ENCODE measurements at places on chromosomes 5 and 9.
A peak's percentile ranks its signal among the peaks of the same experiment; 100 is the strongest.

GRCh38 chr5:38465061-38465460 lies 91.4 kb downstream of the LIFR start:
- DNase-seq = no peak

GRCh38 chr5:98263084-98263483 lies 510.4 kb upstream of the RGMB start:
- DNase-seq = no peak

GRCh38 chr5:139473565-139473964 lies 2.8 kb downstream of the SMIM33 start:
- DNase-seq = no peak

- DNase-seq = no peak
These were observed 4.0 kb downstream of the CMBL start for GRCh38 chr5:10303699-10304170.

GRCh38 chr5:14873790-14874189 lies 2.2 kb upstream of the ANKH start:
- no peak for DNase-seq

- DNase-seq = no peak
These were observed 7.3 kb downstream of the CRHBP start for GRCh38 chr5:76960004-76960625.

DNA sequence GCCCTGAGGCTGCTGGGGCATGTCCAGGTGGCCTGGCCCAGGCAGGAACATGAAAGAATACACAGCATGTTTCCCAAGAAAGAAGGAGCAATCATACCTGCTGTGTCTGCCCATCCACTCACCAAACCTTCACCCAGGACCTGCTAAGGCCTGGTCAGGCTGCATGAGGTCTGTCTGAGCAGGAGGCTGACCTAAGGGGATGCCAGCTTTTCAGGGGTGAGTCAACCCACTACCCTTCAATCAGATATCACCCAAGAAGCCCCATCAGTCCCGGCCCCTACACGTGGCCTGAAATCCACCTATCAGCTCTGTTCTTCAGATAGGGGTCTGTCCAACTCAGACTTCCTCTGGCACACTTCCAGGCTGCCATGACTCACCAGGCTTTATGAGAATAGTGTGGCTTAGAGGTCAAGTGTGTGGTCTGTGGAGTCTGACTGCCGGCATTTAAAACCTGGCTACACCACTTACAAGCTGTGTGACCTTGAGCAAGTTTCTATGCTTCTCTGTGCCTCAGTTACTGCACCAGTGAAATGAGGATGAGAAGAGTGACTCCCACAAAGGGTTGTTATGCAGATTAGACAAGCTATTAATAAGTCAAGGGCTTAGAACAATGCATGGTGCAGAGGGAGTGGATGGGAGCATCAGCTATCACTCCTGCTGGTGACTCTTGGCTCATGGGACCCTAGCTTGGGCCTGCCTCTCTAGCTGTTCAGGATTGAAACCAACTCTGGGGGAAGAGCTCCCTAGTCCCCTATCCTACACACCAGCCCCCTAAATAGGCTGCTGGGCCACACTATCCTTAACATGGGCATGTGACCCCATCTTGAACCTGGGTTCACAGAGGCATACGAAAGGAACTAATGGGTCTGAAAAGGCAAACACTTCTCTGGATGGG lies 130.3 kb downstream of the PAX5 start:
- DNase-seq = no peak

- no peak for DNase-seq
These were observed 180.2 kb downstream of the ALDH1A1 start for GRCh38 chr9:72772661-72773060.

GRCh38 chr9:114718801-114719221 lies 36.8 kb upstream of the TEX48 start:
- DNase-seq = peak; percentile 74

- no peak for DNase-seq
These were observed 134.9 kb upstream of the ADCY2 start for GRCh38 chr5:7261049-7261448.

GRCh38 chr5:65021527-65022226 lies 252.9 kb downstream of the CWC27 start:
- DNase-seq = no peak

GRCh38 chr9:116717150-116717549 lies 30.0 kb downstream of the TRIM32 start:
- DNase-seq = no peak

DNA sequence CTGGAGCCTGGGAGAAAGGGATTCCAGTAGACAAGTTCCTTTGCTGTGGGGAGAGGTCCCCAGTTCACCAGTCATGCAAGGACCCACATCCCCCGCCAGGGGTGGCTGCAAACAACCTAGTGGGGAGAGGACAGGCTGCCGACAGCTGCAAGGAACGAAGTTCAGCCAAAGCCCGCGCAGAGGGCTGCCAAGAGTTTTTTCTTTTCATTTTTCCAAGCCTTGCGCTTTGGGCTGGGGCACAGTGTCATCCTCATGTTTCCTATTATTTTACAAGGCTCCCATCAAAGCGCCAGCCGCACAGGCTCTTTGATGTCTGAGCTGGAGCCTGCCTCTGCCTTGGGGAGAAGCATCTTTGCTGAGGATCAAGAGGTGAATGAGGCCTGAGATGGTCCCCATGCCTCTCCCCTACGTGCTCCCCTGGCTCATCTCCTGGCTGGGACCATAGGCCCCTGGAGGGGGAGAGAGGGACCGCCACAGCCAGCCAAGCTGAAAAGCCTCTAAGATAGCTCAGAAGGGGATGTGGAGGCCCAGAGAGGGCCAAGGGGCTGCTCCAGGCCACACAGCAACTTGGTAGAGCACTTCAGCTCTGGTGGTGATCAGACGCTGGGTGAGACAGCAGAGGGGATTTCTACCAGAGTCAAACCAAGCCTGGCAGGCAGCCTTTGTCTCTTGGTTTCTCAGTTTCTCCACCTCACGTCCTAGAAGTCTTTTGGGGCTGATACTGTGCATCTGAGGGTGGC lies 50.4 kb upstream of the SYNPO start:
- no peak for DNase-seq

GRCh38 chr9:10612641-10613398 lies at the start of gene PTPRD:
Gene PTPRD, minus strand, starts transcription at chr9:10613002.
- DNase-seq = no peak

- no peak for DNase-seq
These were observed at the start of gene OLFML2A for GRCh38 chr9:124776954-124777648. Gene OLFML2A, plus strand, starts transcription at chr9:124777133. Its CDS starts 138 bp downstream, at chr9:124777271.

DNA sequence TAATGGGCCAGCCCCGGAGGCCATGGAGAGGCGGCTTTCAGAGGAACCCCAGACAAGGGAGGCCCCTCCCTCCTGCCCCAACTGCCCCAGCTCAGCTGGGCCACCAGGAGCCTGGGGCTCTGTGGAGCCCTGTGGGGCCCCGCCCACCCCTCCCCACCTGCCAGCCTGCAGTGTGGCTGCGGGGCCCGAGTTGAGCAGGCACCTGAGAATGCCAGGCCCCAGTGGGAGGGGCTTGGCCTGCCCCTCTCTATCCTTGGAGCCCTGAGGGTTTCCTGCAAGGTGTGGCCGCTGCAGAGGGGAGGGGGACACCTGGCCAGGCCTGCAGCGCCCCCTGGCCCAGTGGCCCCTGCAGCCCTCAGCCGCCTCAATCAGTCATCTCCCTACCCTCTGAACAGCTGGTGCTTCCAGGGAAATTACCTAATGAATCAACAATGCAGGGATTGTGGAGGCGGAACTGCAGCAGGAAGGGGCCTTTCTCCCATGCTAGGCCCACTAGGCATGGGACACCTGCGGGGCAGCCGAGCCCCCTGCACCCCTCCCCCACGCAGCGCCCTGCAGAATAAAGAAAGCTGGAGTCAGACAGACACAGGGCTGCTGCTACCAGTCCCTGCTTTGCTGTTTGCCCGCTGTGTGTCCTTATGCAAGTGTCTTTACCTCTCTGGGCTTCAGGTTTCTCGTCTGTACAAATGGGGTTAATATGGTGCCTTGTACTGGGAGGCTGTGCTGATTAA lies 48.0 kb downstream of the LMX1B start:
- no peak for DNase-seq

- DNase-seq = no peak
These were observed 12.1 kb upstream of the NCS1 start for GRCh38 chr9:130159915-130160670.

GRCh38 chr9:108621991-108622855 lies 233.6 kb downstream of the ACTL7B start:
- no peak for DNase-seq

DNA sequence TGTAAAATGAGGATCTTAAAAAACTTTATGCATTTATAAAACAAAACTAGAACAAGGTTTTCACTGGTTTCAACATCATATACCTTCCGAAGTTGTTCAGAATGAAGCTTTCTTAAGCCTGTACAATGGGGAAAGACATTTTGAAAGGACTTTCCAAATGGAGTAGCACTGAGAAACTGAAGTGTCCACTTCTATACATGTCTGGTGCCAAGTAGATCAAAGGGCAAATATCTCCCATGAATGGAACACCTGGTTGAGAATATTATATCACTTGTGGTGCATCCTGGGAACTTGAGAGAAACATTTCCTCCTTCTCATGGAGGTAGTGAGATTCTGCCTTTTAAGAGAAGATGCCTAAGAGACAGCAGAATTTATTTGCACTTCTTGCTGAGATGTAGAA lies 182.1 kb upstream of the ACTBL2 start:
- DNase-seq = no peak

GRCh38 chr9:134706522-134706921 lies 64.9 kb downstream of the COL5A1 start:
- no peak for DNase-seq

DNA sequence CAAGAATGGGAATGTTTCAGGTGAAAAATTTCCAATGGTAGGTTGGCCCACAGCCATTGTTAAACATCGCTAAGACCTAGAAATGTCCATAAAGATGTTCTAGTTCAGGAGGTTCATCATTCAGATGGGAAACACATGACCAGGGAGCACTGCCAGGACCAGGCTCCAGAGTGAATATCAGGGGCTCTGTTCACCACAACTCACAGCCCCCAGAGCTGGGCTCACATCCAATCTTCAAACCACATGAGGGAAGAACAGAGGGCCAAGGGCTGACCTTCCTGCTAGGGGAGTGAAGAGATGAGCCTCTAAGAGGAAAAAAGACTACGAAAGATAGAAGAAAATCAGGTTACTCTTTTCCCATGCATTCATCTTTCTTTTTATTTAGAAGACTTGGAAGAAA lies 205.8 kb downstream of the SEMA5A start:
- DNase-seq = no peak

GRCh38 chr9:119291554-119291953 lies 77.7 kb downstream of the BRINP1 start:
- no peak for DNase-seq

DNA sequence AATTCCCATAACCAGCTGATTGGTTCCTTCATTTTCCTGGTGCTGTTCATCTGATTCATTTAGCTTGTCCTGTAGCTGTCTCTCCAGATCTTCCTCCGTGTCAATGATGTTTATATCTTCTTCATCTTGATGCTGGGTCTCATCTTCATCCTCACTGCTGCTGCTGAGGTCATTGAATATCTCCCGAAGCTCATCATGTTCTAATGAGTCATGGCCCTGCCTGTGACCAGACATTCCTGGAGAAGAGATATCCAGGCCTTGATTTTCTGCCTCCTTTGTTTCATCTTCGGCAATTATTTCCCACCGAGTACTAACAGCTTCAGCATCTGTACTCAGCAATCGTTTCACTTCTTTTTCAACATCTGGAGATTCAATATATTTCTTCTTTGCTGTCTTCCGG lies 1.4 kb downstream of the TAF7 start:
- no peak for DNase-seq

- no peak for DNase-seq
These were observed 59.9 kb downstream of the ASTN2 start for GRCh38 chr9:117354997-117355396.

DNA sequence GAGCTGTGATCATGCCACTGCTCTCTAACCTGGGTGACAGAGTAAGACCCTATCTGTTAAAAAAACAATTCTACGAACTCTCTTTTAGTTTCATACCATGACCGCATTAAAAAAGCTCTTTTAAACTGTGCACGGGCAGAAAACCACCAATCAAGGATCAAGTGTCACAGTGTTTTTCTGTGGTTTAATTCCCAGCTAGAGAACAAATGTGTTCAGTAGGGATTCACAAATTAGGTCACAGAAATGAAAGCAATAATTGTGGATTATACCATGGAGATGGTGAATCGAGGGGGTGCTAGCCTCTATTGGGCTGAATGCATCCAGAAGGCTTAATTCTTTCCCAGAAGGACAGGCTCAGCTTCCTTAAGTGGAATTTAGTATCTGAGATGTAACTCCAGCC lies 79.1 kb downstream of the ATG10 start:
- DNase-seq = no peak

DNA sequence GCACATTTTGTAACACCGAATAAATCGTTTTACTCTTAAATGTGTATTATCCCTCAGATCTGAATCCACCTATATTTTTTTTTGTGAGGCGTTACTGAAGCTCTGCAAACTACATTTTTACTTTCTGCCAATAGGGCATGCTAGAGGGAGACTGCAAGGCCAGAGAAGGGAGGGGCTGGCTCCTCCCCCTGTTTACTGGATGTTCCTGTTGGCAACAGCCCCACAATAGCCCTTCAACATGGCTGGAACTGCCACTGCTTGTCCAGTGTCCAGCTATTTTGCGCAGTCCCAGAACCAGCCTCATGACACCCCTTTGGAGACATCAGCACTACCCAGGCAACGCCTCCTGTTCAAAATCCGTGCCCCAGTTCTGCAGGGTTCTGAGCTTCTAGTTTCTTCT lies 85.4 kb upstream of the MIER3 start:
- DNase-seq = no peak

GRCh38 chr9:106025453-106025852 lies 331.1 kb downstream of the TMEM38B start:
- no peak for DNase-seq

DNA sequence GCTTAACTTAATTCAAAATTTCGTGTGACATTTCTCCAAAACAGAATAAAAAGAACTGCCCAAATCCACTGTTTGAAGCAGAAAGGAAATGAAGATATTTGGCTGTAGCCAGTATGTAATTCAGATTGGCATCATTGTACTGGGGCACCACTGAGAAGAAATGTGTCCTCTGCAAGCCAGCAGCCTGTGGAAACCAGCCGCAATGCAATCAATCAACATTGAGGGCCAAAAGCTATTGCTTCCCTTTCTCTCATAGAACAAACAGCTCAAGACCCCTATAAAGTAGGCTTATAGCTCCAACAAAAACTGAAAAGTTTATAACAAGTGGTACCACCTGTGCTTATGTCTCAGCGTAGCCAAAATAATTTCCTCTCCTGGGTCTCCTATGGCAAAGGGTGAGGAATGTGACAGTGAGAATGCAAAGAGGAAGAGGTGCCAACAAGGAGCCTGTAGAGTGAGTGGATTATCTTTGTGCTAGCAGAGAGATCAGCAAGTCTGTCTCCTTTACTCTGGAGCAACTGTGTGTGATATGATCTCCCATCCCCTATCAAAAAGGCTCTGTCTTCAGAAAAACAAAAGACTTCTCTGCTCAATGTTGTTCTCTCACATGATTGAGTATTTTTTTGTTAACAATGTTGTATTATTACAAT lies 1072.3 kb upstream of the DMAC1 start:
- DNase-seq = no peak

DNA sequence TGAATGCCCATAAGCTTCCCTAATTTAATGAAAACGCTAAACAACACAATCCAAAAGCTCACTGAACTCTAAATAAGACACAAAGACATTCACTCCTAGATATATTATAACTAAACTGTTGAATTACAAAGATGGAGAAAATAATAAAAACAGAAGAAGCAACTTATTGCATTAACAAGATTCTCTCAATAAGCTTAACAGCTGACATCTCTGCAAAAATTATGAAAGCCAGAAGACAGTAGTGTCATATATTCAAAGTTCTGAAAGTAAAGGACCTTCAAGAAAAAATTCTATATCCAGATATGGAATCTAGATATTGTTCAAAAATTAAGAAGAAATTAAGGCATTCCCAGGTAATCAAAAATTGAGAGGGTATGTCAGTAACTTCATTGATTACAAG lies 957.8 kb upstream of the TYRP1 start:
- DNase-seq = no peak
